ENCODE measurements at places on chromosomes 12 and 14. TPM values are rescaled to one million over a fixed set of nuclear protein-coding genes. Genes with fewer than 3 reads are reported as not detected.

DNA sequence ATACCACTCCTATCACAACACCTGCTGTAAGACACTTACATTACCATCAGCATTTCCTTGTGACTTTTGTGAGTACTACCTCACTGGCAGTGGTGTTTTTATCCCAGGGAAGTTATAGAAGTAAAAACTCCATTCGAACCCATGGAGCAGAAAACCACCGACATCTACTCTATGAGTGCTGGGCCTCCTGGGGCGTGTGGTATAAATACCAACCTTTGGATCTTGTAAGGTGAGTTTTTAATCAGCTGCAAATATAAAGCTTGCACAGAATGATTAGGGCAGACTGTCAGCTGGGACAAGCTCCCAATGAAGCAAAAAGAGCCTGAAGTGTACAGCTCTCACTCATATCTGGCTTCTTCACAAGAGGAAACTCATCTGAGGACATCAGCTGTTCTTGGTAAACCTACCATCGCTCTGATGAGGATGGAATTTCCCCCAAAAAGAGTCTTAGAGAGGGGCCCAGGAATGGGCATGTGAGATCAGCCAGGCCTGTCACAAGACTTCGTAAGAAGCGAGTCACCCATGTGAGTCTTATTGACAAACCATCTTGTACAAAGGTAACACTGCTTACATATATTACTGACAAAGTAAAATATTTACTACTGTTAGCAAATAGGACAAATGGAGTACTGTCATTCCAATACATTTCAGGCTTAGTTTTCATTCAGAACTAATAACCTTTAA is 170.0 kb downstream of the SLC5A8 start:
- no peak overlapping the region for H3K4me3 ChIP-seq
- H3K36me3 ChIP-seq: no peaks in the 10 kb centered on the region
- no peak overlapping the region for H3K27ac ChIP-seq
- no peaks in the 10 kb centered on the region for H3K27me3 ChIP-seq
- H3K4me1 ChIP-seq: no peaks in the 10 kb centered on the region

GRCh38 chr12:20368114-20368650 is at the start of gene PDE3A:
Gene PDE3A, plus strand, starts transcription at chr12:20368537. Its CDS starts 748 bp downstream, at chr12:20369285.
- peak within 1 kb of the TSS; percentile 90 for H3K27ac ChIP-seq
- H3K4me1 ChIP-seq: peaks cover 18% of the 10 kb centered on the region
- peak; percentile 81 for DNase-seq
- peaks cover 19% of the 10 kb centered on the region for H3K27me3 ChIP-seq
- no peaks in the 10 kb centered on the region for H3K36me3 ChIP-seq
- H3K4me3 ChIP-seq: peak within 1 kb of the TSS; percentile 95

DNA sequence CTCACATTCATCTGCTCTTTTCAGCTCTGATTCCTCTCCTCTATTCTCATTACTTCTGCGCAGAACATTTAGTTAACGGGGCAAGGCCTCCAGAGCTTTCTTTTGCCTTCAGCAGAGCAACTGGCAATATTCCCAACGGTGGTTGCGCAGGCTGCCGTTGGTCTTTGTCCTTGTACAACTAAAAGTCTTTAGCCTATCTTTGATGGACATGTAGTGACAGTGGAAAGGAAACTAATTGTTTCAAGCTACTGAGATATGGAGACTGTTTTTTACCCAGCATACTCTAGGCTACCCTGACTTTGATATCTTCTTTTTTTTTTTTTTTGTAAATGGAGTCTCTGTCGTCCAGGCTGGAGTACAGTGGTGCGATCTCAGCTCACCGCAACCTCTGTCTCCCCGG is 12.6 kb downstream of the R3HDM2 start:
- peaks cover 12% of the 10 kb centered on the region for H3K4me1 ChIP-seq
- peaks cover 5% of the 10 kb centered on the region for H3K36me3 ChIP-seq
- no peak for DNase-seq
- H3K4me3 ChIP-seq: no peak overlapping the region
- H3K27me3 ChIP-seq: no peaks in the 10 kb centered on the region

DNA sequence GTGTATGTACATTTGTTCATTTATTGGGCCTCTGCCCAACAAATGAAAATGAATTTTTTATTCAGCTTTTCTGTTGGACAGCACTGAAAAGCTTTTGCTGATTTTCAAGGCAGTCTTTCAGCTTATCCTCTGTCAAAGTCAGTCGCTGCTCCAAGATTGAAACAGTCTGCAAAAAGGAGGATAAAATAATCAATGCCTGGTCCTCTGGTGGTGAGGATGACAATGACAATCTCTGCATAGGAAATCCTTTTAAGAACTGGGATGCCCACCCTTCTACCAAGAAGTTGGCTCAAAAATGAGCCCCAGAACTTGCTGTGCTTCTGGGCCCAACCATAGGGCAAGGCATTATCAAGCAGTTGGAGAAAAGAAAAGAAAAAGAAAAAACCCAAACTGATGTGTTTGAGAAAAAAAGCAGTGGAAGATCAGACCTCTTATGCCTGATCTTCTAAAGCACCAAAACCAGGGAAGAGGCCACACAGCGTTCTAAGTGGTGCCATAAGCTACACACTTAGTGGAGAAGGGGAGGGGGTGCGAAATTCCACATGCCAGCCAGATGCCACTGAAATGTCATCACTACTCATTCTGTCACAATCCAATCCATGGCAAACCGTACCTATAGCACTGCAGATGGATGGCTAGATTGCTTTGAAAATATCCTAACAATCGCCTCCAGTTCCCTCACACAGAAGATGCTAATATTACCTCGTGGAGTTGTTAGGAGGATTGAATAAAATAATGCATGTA is 69.0 kb upstream of the DUSP6 start:
- no peaks in the 10 kb centered on the region for H3K27me3 ChIP-seq
- peaks cover 17% of the 10 kb centered on the region for H3K4me1 ChIP-seq
- DNase-seq: no peak
- no peak overlapping the region for H3K27ac ChIP-seq
- H3K36me3 ChIP-seq: no peaks in the 10 kb centered on the region

PTHLH gene
- total RNA-seq: not detected

GRCh38 chr14:83975841-83976770 is 1553.8 kb upstream of the FLRT2 start:
- H3K27ac ChIP-seq: no peak overlapping the region
- H3K4me3 ChIP-seq: no peak overlapping the region
- no peaks in the 10 kb centered on the region for H3K36me3 ChIP-seq
- no peaks in the 10 kb centered on the region for H3K27me3 ChIP-seq
- DNase-seq: no peak
- peaks cover 6% of the 10 kb centered on the region for H3K4me1 ChIP-seq

DNA sequence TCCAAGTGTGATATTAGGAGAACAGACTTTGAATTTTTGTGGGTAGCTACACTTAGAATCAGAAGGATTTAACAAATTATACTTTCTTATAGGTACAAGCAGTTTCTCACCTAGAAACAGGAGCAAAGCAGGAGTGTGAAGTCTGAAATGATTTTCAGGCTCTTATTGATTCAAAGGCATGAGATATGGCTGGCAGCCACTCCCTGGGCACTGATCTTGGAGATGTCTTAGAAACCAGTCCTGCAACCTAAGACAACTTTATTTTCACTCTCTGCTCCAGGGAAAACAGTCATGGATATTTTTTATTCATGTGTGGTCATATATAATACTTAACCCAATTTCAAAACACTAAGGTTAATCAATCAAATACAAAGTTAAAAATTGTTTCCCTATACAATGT is 254.9 kb upstream of the TMEM132C start:
- no peaks in the 10 kb centered on the region for H3K4me1 ChIP-seq
- H3K36me3 ChIP-seq: peaks cover 75% of the 10 kb centered on the region
- no peak for DNase-seq
- no peak overlapping the region for H3K27ac ChIP-seq
- H3K4me3 ChIP-seq: no peak overlapping the region
- H3K27me3 ChIP-seq: peaks cover 6% of the 10 kb centered on the region

TEX52 gene
- total RNA-seq: not detected

- H3K36me3 ChIP-seq: no peaks in the 10 kb centered on the region
- H3K27me3 ChIP-seq: peaks cover 40% of the 10 kb centered on the region
- DNase-seq: no peak
- no peak overlapping the region for H3K4me3 ChIP-seq
- peaks cover 16% of the 10 kb centered on the region for H3K4me1 ChIP-seq
These were observed 4.3 kb upstream of the NIN start for GRCh38 chr14:50835280-50835679.

DNA sequence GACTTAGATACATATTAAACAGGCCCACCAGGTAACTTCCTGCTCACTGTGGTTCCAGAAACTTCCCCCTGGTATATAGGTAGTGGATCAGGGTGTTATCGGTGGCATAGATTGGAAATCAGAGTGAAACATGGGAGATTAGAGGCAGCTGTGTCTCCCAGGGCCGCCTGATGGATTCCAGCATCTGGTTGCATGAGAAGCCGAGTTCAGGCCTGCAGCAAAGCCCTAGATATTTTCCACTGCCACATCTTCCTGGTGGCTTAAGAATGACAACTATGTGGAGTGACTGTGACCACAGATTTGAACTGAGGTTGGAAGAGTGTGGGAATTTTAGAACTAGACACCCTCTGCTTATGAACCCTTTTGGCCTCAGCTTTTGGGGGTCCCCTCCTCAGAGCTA is 184.8 kb upstream of the NTF3 start:
- peaks cover 3% of the 10 kb centered on the region for H3K36me3 ChIP-seq
- H3K4me1 ChIP-seq: peaks cover 45% of the 10 kb centered on the region
- 0 out of 2 replicates have a peak, but pooled peaks cover 5% of the 10 kb centered on the region for H3K27me3 ChIP-seq
- H3K27ac ChIP-seq: no peak overlapping the region
- H3K4me3 ChIP-seq: no peak overlapping the region
- DNase-seq: no peak

DNA sequence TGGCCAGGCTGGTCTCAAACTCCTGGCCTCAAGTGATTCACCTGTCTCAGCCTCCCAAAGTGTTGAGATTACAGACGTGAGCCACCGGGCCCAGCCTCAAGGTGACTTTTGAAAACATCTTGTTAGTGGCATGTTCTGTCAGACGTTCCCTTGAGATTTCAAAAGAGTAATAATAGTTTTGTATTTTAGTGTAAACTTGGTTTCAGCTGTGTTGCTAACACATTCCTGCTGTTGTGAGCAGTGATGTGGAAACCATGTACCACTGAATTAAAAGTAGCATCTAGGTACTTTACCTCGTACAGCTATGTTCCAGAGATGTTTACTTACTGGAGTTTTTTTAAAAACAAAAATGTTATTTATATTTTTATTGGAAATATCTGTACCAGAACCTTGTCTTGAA is 111.3 kb downstream of the AEBP2 start:
- peaks cover 18% of the 10 kb centered on the region for H3K4me1 ChIP-seq
- no peak for DNase-seq
- H3K27me3 ChIP-seq: no peaks in the 10 kb centered on the region
- H3K36me3 ChIP-seq: no peaks in the 10 kb centered on the region

- H3K4me3 ChIP-seq: no peak overlapping the region
- H3K27ac ChIP-seq: no peak overlapping the region
- no peaks in the 10 kb centered on the region for H3K36me3 ChIP-seq
- H3K27me3 ChIP-seq: peaks cover 27% of the 10 kb centered on the region
These were observed 14.0 kb downstream of the RNASE2 start for GRCh38 chr14:20969336-20969735.
